Endothelial cell (in vitro differentiated cells): ENCODE measurements at places on chromosomes 12 and 14. TPM values are rescaled to one million over a fixed set of nuclear protein-coding genes. Genes with fewer than 3 reads are reported as not detected.

GRCh38 chr14:61837336-61838229 lies 75.4 kb downstream of the SNAPC1 start:
- no peak overlapping the region for H3K27ac ChIP-seq
- DNase-seq, result peak; percentile 81

DNA sequence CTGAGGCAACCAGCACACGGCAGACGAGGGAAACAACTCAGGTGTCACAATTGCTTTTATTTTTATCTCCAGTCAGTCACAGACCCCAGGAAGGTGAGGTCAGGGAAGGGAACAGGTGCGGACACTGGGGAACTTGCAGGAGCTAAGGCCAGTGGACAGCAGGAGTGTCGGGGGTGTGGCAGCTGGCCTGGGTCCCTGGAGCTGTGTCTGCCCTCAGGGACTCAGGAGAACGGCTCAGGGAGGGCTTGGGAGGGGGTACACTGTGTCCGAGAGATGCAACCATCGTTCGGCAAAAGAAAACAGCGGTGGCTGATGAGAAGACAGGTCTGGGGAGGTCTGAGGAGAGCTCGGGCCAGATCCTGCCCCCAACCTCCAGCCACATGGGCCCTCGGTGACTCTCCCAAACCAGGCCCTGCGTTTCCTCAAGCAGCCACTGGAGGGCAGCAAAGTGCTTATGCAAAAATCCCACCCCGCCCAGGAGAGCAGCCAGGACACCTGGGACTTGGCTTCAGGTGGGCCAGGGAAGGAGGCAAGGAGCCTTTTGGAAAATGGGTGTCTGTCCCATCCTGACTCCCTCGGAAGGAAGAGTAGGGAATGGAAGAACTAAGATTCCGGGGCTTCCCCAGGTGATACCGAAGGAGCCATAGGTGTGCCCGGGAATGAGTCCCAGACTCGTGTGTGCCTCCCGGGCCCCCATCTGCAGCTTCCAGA lies 24.1 kb upstream of the BCDIN3D start:
- H3K27me3 ChIP-seq, result peaks cover 3% of the 10 kb centered on the region
- H3K36me3 ChIP-seq, result no peaks in the 10 kb centered on the region
- H3K4me1 ChIP-seq, result no peaks in the 10 kb centered on the region

The ASCL1 gene
- not detected for total RNA-seq

The CISTR gene
- 1.4 TPM for total RNA-seq

GRCh38 chr14:58568322-58568721 lies 69.4 kb upstream of the DACT1 start:
- no peak for DNase-seq
- no peak overlapping the region for H3K27ac ChIP-seq
- no peaks in the 10 kb centered on the region for H3K36me3 ChIP-seq
- H3K27me3 ChIP-seq, result no peaks in the 10 kb centered on the region
- H3K4me1 ChIP-seq, result peaks cover 19% of the 10 kb centered on the region

DNA sequence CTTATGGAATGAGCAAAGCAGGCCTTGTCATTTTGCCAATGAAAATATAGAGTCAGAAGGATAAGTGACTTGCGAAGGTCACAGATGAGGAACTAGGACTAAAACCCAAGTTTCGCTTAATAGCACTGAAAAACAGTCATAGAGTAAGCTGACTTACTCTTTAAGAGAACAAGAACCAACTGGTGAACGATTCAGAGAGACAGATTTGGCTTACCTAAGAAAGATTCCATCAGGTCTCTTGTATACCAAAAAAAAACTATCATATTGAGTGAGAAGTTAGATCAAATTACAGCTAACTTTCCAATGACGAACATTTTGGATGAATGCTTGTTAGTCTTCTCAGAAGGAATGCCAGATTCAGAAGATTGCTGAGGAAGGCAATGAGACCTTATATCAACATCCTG lies 74.2 kb downstream of the ZFC3H1 start:
- no peak overlapping the region for H3K4me3 ChIP-seq
- no peaks in the 10 kb centered on the region for H3K36me3 ChIP-seq
- no peaks in the 10 kb centered on the region for H3K27me3 ChIP-seq
- DNase-seq, result no peak

GRCh38 chr14:59939828-59940227 lies 19.9 kb downstream of the LRRC9 start:
- H3K27me3 ChIP-seq, result no peaks in the 10 kb centered on the region
- H3K27ac ChIP-seq, result no peak overlapping the region
- no peak for DNase-seq
- no peaks in the 10 kb centered on the region for H3K4me1 ChIP-seq

The UNC79 gene
- 0.69 TPM for total RNA-seq

The NEDD8 gene
- total RNA-seq, result 154 TPM

GRCh38 chr12:104155711-104156555 lies 17.9 kb upstream of the NFYB start:
- H3K27ac ChIP-seq, result no peak overlapping the region
- H3K27me3 ChIP-seq, result peaks cover 1% of the 10 kb centered on the region
- no peak overlapping the region for H3K4me3 ChIP-seq
- no peaks in the 10 kb centered on the region for H3K36me3 ChIP-seq

The TMEM119 gene
- 0.36 TPM for total RNA-seq

DNA sequence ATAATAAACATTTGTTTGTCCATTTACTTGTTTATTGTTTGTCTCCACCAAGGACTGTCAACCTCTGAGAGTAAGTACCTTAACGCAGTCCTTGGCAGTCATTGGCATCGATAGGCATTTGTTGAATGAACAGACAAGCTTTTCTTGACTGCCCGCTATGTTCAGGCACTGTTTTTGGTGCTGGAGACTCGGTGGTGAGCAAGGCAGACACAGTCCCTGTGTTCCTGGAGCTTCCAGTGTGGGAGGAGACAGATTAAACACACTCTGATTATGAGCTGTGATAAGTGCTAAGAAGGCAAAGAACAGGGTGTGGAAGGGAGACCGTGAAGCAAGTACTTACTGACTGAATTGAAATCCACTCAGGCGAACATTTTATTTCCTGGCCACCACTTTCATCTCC lies 1.2 kb downstream of the ATP6V0A2 start:
- H3K27me3 ChIP-seq, result peaks cover 10% of the 10 kb centered on the region
- H3K36me3 ChIP-seq, result peaks cover 13% of the 10 kb centered on the region
- no peak overlapping the region for H3K27ac ChIP-seq
- DNase-seq, result no peak
- H3K4me1 ChIP-seq, result peaks cover 24% of the 10 kb centered on the region
